ENCODE measurements at places on chromosomes 3 and 15. TPM values are rescaled to one million over a fixed set of nuclear protein-coding genes. Genes with fewer than 3 reads are reported as not detected.
A peak's percentile ranks its signal among the peaks of the same experiment; 100 is the strongest.

DNA sequence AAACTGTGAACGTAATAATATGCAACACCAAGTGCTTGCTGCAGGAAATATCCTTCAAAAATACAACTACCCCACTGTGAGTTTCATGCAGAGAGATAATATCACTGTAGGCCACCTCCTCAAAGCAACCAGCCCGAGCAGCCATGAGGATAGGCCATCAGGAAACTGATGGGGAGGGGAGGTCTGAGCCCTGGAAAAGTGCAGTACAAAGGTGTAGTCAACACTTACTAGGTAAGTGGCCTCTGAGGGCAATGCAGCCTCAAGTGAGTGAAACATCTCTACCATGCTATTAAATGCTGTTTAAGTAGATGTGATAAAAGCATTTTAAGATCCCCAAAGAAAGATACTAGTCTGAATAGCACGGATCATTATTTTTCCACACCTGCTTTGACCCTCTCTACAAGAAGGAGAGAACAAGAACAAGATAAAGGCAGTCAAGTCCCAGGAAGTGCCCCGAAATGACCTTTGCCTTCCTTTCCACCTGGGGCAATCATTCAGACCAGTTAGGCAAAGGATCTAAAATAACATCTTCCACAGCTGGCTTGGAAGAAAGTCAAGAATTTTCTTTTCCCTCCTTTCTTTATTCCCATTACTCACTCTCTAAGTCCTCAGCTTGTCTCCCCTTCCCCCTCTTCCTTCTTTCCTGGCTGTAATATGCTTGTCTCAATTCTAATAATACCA, 62.8 kb downstream of the FMN1 start:
- H3K27me3 ChIP-seq = no peaks in the 10 kb centered on the region
- no peak for DNase-seq
- H3K36me3 ChIP-seq = no peaks in the 10 kb centered on the region
- H3K4me3 ChIP-seq = no peak overlapping the region
- H3K27ac ChIP-seq = no peak overlapping the region

GRCh38 chr15:100668348-100668745, 66.0 kb downstream of the ASB7 start:
- H3K27me3 ChIP-seq = no peaks in the 10 kb centered on the region
- no peak overlapping the region for H3K4me3 ChIP-seq
- no peaks in the 10 kb centered on the region for H3K36me3 ChIP-seq
- no peak overlapping the region for H3K27ac ChIP-seq

Gene PRR20G
- not detected for total RNA-seq

Gene DUOX1
- 0.32 TPM for total RNA-seq

DNA sequence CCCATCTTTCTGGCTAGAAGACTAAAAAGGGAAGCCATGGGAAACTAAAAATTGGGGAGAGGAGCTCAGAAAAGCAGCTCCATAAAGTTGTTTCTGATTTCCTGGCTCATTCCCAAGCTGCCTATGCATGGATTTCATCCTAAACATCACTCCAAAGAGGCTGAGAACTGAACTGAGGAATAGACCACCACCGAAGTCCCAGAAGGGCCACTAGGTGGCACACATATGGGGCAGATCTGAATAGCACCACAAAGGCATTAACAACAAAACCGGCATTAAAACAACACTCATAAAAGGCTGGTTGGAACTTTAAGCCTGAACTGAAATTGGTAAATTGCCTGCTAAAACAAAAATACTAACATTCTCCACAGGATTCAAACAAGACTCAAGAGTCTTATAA, 106.3 kb downstream of the PLD1 start:
- no peaks in the 10 kb centered on the region for H3K27me3 ChIP-seq
- H3K4me3 ChIP-seq = no peak overlapping the region
- no peaks in the 10 kb centered on the region for H3K36me3 ChIP-seq
- no peak overlapping the region for H3K27ac ChIP-seq

Gene TMEM207
- total RNA-seq = not detected

GRCh38 chr3:53158765-53159155, 2.2 kb upstream of the PRKCD start:
- no peak overlapping the region for H3K4me3 ChIP-seq
- H3K27me3 ChIP-seq = no peaks in the 10 kb centered on the region
- DNase-seq = no peak
- no peak overlapping the region for H3K27ac ChIP-seq
- H3K36me3 ChIP-seq = no peaks in the 10 kb centered on the region
- H3K4me1 ChIP-seq = peaks cover 4% of the 10 kb centered on the region

Gene RBP2
- not detected for total RNA-seq

- no peaks in the 10 kb centered on the region for H3K27me3 ChIP-seq
- H3K36me3 ChIP-seq = no peaks in the 10 kb centered on the region
- DNase-seq = no peak
These were observed 621.4 kb upstream of the ALCAM start for GRCh38 chr3:104745313-104745712.

DNA sequence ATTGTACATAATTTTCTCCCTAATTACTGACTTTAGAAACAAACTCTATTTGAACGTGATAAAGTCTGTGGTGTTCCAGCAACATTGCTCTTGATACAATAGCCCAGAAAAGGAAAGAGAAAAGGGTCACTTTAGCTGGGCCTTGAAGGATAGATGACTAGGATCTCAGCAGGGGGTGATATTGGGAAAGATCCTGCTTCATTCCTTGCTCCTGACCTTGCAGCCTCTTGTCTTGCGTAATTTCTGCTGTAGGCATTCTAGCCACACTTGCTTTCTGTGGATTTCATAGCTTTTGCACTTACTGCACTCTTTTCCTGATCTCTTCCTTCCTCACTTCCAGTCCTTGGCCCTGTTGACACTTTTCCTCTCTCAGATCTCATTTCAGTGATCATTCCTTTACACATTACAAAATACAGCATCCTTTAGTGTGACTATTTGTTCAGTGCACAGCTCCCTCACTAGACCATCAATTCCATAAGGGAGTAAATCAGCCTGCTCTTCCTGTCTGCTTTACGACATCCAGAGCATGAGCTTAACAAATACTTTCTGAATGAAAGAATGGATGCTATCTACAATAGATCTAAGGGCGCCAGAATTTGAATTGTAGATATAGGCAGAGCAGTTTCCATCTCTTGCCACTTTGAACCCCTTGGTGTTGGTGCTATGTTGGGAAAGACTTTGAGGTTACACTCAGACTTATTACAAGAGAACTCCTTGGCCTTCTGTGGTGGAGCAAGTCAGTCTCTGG, 559.6 kb upstream of the MDFIC2 start:
- no peaks in the 10 kb centered on the region for H3K36me3 ChIP-seq
- peak; percentile 92 for DNase-seq
- peaks cover 10% of the 10 kb centered on the region for H3K4me1 ChIP-seq
- H3K27ac ChIP-seq = peak overlapping the region; percentile 70

- H3K4me1 ChIP-seq = no peaks in the 10 kb centered on the region
- no peaks in the 10 kb centered on the region for H3K36me3 ChIP-seq
- no peak overlapping the region for H3K27ac ChIP-seq
- H3K4me3 ChIP-seq = no peak overlapping the region
- DNase-seq = no peak
These were observed 392.5 kb downstream of the FOXP1 start for GRCh38 chr3:71191031-71191482.

DNA sequence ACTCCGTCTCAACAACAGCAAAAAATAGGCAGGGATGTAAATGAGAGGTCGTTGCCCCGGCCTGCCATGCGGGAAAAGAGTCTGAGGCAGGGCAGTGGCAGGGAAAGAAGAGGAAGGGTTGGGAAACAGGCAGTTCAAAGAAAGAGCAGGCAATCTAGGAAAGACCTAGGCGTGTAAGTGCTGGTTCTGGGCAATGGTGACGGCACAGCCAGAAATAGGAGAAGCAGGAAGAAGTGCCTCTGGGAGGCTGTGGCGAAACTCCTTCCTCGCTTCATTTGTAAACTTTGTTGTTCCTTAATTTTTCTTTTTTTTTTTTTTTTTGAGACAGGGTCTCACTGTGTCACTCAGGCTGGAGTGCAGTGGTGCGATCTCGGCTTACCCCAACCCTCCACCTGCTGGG, 4.3 kb downstream of the SLC51A start:
- peaks cover 6% of the 10 kb centered on the region for H3K4me1 ChIP-seq
- H3K36me3 ChIP-seq = no peaks in the 10 kb centered on the region
- no peak overlapping the region for H3K4me3 ChIP-seq
- H3K27me3 ChIP-seq = no peaks in the 10 kb centered on the region

DNA sequence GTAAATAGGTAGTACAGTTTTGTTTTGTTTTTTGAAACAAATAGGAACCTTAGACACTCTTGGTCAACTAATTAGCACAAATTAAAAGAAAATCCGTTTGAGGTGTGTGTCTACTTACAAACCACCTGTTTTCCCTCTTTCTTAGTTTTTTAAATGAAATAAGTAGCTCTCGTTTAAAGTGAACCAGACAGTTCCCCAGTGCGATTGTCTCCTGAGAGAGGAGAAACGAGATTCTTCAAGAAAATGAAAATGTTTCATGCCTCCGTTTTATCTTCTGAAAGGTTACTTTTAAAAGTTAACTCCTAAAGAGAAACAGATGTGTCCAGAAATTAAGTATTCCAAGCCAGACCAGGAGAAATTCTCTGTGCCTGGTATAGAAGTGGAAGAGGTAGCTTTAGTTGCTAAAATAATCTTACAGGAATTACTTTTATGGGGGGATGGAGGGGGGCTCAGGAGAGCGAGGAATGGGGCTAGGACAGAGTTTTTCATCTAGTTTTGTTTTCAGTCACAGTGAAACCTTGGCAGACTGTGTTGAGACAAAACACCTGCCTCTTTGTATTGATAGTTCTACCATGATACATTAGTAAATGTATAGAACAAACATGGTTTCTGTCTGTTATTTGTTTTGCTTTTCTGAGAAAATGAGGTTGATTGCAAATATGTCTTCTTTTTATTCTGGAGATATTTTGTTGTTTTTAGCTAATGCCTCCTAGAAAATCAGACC, 155.1 kb upstream of the CNTN4 start:
- no peak overlapping the region for H3K4me3 ChIP-seq
- H3K27me3 ChIP-seq = no peaks in the 10 kb centered on the region
- no peak overlapping the region for H3K27ac ChIP-seq
- no peaks in the 10 kb centered on the region for H3K4me1 ChIP-seq

Gene VIPR1
- not detected for total RNA-seq

- H3K27me3 ChIP-seq = no peaks in the 10 kb centered on the region
- H3K36me3 ChIP-seq = no peaks in the 10 kb centered on the region
- peaks cover 12% of the 10 kb centered on the region for H3K4me1 ChIP-seq
- no peak overlapping the region for H3K27ac ChIP-seq
- no peak overlapping the region for H3K4me3 ChIP-seq
These were observed 46.8 kb downstream of the LSM3 start for GRCh38 chr3:14225421-14225820.

- H3K4me3 ChIP-seq = no peak overlapping the region
- H3K27ac ChIP-seq = no peak overlapping the region
- no peaks in the 10 kb centered on the region for H3K36me3 ChIP-seq
These were observed 4.8 kb upstream of the BCL6 start for GRCh38 chr3:187750006-187750512.

DNA sequence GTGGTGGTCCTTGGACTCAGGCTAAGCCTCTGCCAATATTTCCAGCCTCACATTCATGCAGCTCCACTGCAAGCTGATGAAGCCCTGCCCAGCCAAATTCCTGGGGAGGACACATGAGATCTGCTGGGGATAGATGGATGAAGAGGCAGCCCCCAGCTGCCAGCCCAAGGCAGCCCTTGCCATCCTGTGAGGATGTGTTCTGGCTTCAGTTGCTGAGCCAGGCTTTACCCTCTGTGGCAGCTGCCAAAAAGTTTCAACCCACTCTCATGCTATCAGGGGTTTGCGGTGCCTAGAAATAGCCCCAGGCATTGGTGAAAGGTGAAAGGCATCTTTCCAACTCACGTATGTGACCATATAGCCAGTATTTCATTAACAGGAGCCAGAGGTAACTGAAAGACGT, 37.6 kb downstream of the C2CD4A start:
- peaks cover 12% of the 10 kb centered on the region for H3K4me1 ChIP-seq
- no peak for DNase-seq
- no peak overlapping the region for H3K27ac ChIP-seq
- H3K36me3 ChIP-seq = no peaks in the 10 kb centered on the region

Gene LRRC58
- 34.4 TPM for total RNA-seq
